ENCODE measurements at places on chromosomes 2 and 18.

DNA sequence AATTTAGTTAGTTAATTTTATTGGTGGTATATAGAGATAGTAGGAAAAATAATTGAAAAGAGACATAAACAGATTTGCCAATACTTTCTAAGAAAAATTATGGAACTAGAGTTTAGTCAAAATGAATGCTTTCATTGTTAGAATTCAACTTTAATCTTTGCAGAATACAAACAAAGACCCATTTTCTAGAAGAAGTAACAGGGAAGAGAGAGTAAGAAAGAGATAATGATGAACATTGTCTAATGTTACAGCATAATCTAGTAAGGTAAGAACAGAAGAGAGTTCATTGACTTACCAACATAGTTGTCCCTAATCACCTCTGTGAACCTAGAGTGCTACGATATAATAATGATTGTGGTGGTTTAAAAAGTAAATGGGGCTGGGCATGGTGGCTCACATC lies 23.7 kb downstream of the SCN1A start:
- no peak for DNase-seq

- DNase-seq, result no peak
Measured at GRCh38 chr2:74552914-74553811, 579 bp downstream of the LOXL3 start.

- no peak for DNase-seq
Measured at GRCh38 chr2:232341739-232342126, 36.8 kb upstream of the ALPP start.

DNA sequence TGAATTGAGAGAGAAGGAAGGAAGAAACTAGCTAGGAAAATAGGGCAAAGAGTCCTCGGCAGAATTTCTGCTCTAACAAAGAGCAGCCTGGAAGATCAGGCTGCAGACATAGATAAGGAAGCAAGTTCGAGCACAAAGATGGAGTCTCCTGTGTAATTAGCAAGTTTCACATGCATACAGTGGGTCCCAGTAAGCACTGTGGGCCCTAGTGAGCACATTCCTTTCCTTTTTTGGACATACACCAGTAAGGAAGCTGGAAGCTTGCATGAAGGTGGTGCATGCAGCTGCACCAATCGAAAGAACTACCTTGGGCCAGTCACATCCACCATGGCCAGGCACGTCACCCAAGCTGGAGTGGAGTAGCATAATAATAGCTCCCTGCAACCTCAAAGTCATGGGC lies 109.7 kb downstream of the NOL4 start:
- no peak for DNase-seq

- no peak for DNase-seq
Measured at GRCh38 chr2:222862909-222863544, 2.2 kb downstream of the ACSL3 start.

DNA sequence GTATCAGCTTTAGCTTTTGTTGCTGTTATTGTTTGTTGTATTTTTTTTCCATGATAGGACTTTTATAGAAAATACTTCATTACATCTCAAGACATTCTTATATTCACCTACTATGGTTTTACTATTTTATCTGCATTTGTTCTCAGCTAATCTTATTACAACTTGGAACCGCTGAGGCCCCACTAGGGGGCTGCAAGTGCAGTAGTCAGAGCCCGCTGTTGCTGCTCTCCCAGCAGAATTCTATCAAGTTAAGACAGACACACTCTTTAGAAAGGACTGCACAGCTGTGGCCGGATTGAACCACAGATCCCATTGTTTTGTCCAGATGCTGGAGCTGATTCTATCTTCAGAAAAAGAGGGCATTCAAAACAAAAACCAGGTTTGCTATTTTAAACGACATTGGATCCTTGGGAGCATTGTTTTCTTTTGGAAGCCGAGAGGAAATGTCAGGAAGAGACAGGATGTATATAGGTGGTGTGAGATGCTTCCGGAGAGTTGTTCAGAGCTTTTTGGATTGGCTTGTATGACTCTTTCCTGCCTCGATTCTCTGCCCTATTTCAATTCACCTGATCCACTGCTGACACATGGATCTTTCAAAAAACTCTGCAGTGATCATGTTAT lies 105.7 kb upstream of the GAREM1 start:
- no peak for DNase-seq

DNA sequence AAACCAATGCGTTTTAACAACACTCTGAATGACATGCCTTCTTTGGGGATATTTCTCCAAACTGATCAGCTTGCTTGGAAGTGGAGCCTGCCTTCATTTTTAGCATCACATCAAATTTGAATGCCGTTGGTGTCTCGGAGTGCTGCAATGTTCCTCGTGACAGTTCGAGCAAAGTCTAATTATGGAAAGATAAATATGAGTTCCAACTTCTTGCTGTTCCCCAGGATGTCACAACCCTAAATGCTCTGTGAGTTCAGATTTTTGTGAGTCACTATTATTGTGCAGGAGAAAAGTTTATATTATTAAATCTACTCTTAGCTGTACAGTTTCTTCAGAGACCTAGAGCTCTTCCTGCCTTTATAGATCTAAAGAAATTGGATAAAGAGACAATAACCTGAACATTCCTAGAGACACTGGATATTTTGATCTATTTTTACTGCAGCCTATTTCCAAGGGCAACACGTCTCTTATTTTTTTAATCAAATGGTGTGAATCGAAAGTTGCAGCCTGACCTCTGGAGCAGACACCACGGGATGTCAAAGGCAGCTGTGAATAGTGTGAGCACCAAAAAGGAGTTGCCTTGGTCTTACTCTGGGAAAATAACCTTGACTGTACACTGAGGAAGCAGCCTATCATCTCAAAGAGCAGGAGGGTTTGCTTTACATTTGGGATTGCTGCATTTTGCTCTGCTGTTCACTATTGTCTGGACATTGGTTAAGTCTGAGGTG lies 330.1 kb downstream of the TDRD15 start:
- DNase-seq, result no peak

DNA sequence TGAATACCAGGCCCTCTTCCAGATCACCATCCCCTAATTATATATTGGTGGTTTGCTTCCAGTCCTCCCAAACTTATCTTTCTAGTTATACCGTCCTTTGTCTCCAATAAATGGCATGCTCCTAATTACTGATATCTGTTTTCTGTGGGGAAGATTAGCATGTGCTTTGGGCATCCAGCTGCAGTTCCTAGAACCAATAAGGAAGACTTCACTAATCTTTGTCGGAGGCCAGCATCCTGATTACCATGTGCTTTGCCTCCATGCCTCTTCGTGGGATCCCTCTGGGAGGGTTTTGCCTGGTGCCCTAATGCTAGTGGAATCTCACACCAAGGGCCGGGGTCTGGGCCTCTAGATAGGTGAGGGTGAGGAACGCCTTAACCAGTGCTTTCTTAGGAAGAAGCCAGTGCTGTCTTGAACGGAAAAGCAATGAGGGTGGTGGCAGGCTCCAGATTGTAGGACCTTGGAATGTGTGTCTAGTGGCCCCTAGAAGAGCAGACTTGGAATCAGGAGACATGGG lies 47.7 kb downstream of the ACKR3 start:
- no peak for DNase-seq

DNA sequence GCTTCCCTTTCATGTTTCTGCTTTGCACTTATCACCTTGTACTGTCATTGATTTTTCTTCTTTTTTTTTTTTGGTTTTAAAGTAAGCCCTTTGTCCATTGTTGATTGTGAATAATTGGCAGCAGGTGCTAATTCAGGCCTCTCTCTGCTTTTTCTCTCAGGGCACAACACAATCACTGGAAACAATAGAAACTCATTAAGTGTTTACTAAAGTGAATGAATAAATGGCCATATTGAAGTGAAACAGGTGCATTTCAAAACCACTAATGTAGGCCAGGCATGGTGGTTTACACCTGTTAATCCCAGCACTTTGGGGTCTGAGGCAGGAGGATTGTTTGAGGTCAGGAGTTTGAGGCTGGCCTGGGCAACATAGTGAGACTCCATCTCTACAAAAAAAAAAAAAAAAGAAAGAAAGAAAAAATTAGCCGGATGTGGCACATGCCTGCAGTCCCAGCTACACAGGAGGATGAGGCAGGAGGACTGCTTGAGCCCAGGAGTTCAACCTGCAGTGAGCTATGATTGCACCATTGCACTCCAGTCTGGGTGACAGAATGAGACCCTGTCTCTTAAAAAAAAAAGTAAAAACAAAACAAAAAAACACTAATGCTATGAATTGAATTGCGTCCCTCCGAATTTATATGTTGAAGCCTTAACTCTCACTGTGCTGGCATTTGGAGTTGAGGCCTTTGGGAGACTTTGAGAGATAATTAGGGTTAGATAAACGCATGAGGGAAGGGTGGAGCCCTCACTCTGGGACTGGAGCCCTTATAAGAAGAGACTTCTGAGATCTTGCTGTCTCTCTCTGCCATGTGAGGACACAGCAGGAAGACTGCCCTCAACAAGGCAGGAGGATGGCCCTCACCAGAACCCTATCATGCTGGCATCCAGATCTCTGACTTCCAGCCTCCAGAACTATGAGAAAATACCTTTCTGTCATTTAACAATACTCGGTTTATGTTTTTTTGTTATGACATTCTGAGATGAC lies 19.9 kb downstream of the SLC38A11 start:
- no peak for DNase-seq

DNA sequence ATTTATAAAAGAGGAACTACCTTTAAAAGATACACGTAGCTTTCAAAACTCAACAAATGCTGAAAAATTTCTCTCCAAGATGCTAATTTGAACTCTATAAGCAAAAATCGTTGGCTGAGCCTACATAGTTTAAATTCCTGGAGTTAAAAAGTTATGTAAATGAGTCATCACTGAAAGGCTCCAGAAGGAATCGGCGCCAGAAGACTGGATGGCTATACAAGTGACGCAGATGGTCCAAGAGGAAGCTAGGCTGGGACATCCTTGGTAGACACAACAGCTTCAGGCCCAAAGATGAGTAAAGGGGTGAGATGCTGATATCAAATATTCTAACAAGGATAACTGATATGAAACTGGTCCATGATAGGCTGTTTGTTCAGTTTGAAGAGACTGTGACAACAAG lies 22.8 kb upstream of the DNAH6 start:
- no peak for DNase-seq

DNA sequence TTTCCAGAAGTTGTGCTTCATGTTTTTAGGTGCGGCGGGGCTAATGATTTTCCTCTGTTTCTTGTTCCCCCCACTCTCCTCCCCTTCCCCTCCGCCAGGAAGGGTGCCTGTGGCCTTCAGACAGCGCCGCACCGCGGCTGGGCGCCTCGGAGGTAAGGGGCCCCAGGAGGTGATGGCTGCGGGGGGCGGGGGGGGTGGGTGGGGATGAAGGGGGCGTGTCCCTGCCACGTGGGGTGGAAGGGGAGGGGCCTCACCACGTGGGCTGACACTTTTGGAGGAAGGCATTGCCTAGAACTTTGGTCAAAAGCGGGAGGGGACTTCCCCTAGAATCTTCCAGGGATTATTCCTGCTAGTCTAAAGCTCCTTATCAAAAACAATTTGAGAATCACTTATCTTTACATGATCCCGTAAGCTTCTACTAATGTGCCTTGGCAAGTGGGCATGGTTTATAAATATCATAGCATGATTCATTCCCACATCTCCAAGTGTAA lies 83.1 kb downstream of the FAM210A start:
- no peak for DNase-seq

DNA sequence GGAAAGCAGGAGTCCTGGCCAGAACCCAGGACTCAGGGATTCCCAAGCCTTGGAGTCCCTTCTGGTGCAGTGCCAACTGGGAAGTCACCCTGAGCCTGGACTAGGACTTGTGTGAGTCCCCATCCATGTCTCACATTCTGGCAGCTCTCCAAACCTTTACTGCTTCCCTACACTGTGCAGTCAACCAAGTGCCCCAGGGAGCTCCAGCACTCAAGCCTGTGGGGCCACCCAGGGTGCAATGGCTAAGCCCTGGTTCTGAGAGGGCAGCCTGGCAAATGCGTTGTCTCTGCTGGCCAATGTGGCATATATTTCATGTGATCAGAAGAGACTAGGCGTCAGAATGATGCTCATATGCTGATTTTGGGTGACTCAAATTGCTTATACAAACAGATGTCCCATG lies 223.4 kb downstream of the SP3 start:
- no peak for DNase-seq

- DNase-seq, result no peak
Measured at GRCh38 chr2:227888289-227888688, 16.9 kb downstream of the DAW1 start.

- no peak for DNase-seq
Measured at GRCh38 chr18:37484983-37485834, 80.4 kb downstream of the CELF4 start.

GRCh38 chr2:19026261-19026660 lies 332.2 kb downstream of the OSR1 start:
- DNase-seq, result no peak

DNA sequence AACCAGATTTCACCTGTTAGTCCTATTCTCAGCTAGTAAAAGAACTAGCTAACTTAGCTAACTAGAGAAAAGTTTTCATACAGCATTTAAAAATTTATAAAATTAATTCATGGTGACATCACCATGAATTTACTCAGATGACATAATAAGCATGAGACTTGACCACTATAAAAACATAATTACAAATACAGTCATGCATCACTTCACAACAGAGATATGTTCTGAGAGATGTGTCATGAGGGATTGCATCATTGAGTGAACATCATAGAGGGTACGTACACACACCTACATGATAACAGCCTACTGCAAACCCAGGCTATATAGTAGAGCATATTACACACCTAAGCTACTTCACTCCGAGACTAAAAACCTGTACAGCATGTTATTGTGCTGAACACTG lies 481.3 kb upstream of the CHAC2 start:
- no peak for DNase-seq

DNA sequence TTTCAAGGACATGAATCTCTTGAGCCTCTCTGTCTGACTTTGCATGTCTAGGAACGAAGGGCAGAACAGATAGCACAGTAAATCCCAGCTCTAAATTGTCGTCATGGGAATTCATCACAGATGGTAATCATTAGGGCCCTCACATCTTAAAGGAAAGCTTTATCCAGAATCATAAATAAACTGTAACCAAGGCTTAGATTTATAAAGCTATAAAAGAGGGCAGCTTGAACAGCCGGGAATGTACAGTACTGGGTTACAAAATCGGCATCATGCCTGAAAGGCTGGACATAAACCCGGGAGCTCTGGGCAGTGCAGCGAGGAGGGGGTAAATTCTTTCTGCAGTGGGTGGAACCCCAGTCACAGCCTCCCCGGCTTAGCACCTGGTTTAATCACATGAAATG lies 144.4 kb downstream of the GFPT1 start:
- no peak for DNase-seq

- DNase-seq, result no peak
Measured at GRCh38 chr2:11633923-11634478, 36.0 kb downstream of the NTSR2 start.

Measured in stimulated activated CD8-positive, alpha-beta memory T cell treated with anti-CD3 and anti-CD28 coated beads, Interleukin-15, amount 100 ng/mL, for 4 hours (primary cell).